ENCODE measurements at places on chromosomes 1 and 21.

DNA sequence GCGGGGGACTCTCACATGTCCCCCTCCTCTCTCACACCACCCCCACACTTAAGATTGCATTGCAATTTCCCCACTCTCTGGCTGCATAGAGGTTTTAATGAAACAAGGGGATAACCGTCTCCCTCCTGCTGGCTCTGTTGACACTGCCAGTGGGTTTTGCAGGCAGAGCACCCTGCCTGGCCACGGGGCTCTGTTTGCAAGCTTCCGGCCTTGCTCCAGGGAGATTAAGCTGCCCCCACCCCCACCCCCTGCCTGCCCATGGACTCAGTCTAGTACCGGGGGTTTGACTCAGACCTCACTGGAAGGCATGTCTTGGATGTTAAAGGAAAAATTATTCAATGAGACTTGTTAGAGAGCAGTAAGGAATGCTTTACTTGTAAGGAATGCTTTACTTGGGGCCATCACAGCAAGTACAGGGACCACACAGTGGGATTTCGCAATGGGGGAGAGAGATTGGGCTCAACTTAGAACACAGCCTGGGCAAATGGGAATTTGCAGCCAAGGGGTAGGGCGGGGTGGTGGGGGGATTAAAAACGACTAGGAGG is 101.0 kb downstream of the AJAP1 start:
- no peak for DNase-seq

DNA sequence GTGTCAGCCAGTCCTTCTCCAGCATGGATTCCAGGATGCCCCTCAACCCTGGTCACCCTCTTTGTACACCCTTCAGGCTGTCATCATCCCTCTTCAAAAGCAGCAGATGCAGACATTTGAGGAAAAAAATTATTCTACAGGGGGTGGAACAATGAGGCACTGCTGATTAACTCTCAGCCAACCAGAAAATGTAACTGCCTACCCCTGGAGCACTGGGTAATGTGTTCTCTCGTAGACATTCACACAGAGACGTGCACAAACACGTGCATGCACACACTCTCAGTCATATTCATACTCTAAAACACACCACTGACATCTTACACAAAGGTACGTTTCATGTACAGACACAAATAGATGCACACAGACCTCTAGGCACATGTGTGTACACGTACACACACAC is 175.4 kb downstream of the TRABD2B start:
- DNase-seq, result no peak

DNA sequence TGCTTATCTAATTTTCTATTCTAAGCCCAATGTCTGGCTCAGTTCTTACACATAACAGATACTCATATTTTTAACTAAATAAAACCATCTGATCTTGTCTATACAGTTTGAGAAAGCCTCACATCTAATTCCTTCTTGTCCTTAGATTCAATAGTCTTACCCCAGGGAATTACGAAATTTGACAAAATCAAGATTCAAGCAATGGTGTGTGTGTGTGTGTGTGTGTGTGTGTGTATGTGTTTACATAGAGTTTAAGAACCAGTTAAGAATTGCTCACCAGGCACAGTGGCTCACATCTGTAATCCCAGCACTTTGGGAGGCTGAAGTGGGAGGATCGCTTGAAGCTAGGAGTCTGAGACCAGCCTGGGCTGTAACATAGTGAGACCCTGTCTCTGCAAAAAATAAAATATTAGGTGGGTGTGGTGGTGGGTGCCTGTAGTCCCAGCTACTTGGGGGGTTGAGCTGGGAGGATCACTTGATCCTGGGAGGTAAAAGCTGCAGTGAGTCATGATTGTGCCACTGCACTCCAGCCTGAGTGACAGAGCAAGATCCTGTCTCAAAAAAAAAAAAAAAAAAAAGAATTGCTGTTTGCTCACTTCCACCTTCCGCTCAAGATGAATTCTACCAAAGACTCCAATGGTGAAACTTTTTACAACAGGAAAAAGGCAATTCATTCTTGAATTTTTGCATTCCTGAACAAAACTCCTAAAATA is 6.2 kb downstream of the WDR64 start:
- DNase-seq, result no peak

DNA sequence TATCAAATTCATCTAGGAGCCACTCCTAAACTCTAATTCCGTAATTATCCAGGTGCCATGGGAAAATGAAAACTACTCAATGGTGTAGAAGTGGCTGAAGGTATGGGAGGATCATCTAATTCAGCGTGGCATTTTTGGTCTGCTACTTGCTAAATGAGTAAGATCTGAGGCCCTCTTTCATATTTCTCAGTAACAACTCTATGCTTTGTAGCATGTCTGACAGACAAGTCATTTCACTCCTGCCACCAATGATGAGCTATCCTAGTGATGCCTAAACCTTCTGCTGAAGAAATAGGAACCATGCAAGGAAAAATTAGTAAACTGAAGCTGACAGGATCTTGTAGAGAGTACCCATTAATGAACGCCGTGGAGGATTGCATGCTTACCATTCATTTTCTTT is 145.3 kb downstream of the NTNG1 start:
- no peak for DNase-seq

DNA sequence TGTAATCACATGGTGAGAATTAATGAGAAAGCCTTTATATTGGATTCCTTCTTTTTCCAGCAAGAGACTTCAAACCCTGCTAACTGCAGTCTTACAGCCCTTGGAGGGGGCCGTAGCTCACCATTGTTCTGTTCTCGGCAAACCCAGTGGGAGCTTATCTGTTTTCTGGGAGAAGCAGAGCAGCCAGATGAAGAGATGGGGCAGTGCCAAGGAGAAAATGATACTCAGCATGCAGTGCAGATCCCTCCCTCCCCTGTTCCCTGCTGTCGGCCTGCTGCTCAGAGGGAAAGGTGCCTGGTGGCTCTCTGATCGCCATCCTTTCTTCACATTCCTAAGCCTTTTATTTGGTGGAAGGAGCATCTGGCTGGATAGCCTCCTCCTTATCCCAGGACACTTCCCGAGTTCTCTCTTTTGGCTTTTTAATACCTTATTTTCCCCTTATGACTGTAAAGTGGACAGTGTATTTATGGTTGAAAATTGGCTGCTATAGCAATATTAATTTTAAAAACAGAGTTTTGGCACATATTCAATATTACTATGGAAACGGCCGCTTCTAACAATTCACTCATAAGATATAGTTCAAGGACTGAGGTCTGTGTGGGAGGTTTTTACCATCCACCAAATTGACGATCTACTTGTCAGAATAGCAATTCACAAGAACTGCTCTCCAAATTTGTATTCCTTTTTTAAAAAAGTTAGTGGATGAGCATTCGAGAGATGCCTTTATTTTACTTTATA is 203.4 kb downstream of the CRB1 start:
- DNase-seq, result no peak

- DNase-seq, result no peak
Observed at GRCh38 chr1:160746836-160747500, 7.9 kb downstream of the SLAMF7 start.

DNA sequence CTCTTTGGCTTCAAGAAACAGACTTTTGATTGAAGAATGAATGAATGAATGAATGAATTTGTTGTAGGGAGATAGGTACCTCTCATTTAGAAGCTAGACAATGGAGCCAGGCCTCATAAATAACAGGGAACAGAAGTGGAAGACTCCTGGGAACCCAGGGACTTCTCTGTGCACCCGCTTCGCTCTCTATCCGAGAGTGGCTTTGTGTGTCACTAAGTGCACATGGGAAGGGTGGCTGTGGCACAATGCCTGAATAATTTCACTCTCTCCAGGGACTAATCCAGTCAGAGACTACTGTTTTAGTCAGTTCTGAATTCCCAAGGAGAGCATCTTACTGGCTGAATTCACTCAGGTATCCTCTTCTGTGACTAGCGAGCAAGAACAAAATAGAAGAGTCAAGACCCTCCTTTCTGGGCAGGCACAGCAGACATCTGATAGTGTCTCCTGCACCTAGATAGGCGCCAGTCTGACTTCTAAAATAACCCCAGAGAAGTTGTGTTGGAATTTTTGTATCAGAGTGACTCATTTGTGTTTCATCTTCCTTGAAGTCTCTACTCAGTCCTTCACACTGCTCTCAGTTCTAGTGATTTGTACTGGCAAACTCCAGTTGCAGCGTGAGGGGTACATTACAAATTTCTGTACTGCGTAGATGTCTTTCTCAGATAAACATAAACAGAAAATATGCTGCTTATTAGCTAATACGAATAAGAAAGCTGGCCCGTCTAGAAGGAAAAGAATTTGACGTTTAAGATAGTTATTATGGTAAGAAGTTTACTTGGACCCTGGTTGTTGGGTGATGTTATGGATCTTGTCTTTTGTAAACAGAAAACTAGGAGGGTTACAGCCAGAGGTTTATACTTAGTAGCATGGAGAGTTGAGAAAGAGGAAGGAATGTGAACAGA is 34.0 kb downstream of the BACH1 start:
- DNase-seq, result no peak

GRCh38 chr1:89502042-89502441 is 22.6 kb upstream of the LRRC8B start:
- no peak for DNase-seq

- no peak for DNase-seq
Observed at GRCh38 chr1:59013276-59013927, 229.6 kb upstream of the JUN start.

DNA sequence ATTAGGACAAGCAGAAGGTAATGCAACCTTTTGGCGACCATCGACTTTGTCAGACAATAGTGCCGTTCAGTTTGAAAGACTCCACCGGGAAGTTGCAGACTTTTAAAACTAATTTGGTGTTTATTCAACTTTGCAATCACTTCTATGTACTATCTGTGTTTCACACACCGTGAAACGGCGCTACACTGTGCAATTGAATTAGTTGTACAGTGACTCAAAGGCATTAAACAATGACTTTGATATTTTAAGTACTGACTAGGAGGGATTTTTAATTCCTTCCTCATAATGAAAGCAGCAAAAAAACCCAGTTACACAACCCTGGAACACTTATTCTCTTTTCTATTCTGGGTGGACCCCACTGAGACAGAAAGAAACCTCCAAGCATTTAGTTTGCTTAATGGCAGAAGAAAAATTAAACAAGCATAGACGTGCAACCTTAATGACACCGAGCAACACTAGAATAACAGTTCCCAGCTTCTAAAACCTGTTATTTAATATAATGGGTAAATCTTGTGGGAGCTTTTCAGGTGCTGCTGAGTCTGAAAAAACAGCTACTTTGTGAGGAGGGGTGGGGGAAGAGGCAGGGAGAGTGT is 176.8 kb downstream of the LMO4 start:
- DNase-seq, result no peak

DNA sequence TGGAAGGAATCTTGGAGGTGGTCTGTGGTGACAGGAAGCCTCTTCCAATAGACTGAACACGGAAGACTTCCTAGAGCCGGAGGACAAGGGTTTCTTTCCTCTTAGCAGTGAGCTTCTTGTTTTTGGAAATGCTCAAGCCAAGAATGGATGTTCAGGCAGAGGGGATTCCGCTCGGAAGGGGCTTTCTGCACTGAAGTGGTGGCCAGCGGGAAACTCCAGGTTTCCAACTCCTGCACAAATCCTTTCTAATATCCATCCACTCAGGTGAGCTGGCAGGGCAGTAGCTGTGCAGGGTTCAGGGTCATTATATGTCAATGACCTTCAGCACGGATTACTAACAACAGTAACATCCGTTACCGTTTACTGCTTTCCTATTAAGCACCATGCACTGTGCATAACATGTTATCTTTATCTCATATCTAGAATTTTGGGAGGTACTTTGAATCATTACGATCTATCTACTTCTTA is 573 bp upstream of the CPT2 start:
- DNase-seq, result no peak

GRCh38 chr1:236394879-236395229 is 768 bp downstream of the EDARADD start:
- DNase-seq, result no peak

- no peak for DNase-seq
Observed at GRCh38 chr1:33008051-33008914, 28.4 kb downstream of the AK2 start.

GRCh38 chr1:242093116-242093515 is 94.2 kb upstream of the MAP1LC3C start:
- DNase-seq, result no peak

DNA sequence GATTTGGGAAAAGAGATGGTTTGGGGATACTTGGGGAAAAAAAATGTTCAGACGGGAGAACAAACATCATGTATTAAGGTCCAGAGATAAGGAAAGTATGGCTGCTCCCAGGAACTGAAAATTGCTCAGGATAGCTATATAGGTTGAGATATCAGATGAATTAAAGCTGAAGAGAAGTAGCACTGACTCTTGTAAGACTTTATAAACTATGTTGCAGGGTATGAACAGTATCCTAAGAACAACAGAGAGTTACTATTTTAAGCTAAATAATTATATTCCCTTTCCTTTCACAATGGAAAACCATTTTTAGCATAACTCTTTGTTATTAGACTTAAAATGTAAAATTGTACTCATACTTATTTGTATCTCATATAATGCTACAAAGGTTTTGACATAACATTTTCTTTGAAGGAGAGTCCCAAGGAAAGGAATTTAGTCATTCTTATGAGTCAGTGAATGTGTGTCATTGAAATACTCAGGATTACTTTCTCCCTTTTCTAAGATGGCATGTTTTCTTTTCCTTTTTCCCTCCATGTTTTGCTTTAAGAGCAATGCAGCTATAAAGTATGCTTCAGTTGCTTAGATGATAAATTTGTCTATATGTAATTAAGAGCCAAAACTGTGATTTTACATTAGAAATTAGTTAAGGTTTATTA is 139.4 kb upstream of the KIAA1614 start:
- no peak for DNase-seq

DNA sequence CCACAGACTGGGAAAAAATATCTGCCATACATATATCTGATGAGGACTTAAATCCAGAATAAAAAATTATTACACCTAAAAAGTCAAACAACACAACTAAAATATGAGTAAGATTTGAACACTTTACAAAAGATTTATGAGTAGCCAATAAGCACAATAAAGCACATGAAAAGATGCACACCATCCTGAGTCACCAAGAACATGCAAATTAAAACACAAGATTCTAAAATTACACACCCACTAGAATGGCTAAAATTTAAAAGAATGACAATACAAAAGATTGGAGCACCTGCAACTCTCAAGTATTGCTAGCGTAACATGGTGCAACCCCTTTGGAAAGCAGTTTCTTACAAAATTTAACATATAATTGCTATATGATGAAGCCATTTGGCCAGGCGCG is 30.9 kb downstream of the DENND2C start:
- no peak for DNase-seq

- no peak for DNase-seq
Observed at GRCh38 chr1:211472724-211473123, 19.2 kb downstream of the RD3 start.

DNA sequence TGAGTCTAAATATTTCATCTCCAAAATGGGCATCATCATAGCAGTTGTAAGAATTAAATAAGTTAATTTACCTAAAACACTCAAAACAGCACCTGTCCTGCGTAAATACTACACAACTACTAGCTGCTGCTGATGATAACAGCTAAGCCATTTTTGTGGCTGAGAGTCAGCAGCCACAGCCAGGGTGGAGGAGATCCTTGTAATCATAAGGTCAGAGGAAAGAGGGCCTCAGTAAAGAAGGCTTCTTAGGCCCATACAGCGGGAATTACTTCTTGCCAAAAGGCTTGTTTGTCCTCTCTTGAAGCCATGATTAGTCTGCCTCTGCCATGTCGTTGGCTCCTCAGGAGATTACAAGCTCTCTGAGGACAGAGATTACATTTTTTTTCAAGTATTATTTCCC is 245.0 kb downstream of the FGGY start:
- DNase-seq, result no peak

- DNase-seq, result no peak
Observed at GRCh38 chr1:242425232-242425631, 99.3 kb downstream of the PLD5 start.

All from stimulated activated CD4-positive, alpha-beta T cell treated with anti-CD3 and anti-CD28 coated beads, Interleukin-1b, Interleukin-23, amount 100 ng/mL, for 1 hour (primary cell).